Mesothelial cell of epicardium (in vitro differentiated cells): ENCODE measurements at places on chromosomes 3 and 15. TPM values are rescaled to one million over a fixed set of nuclear protein-coding genes. Genes with fewer than 3 reads are reported as not detected.

DNA sequence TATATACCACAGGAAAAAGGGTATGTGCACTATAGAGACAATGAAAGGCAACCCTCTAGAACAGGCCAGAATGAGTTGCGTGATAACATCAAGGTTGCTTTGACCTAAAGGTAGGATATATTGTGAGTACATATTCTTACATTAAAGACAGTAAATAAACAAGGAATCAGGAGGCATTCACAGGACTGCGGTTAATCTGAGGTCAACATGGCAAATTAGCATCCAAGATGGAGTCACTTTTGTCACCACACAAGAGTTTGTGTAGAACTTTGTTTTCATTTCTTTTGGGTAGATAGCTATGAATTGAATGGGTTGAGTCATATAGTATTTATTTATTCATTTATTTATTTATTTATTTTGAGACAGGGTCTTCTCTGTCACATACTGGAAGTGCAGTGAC is 11.5 kb upstream of the SCAP start:
- no peak overlapping the region for H3K27ac ChIP-seq
- no peak for DNase-seq
- H3K4me1 ChIP-seq = peaks cover 3% of the 10 kb centered on the region
- peaks cover 7% of the 10 kb centered on the region for H3K36me3 ChIP-seq
- H3K4me3 ChIP-seq = no peak overlapping the region

- no peak overlapping the region for H3K27ac ChIP-seq
- H3K4me3 ChIP-seq = no peak overlapping the region
- no peaks in the 10 kb centered on the region for H3K4me1 ChIP-seq
- H3K36me3 ChIP-seq = peaks cover 49% of the 10 kb centered on the region
- peak; percentile 59 for DNase-seq
Observed at GRCh38 chr15:43769584-43770228, 7.1 kb downstream of the ELL3 start.

TTC21A gene
- total RNA-seq = 10.2 to 12.7 TPM (median 12.3 TPM) in 3 replicates

RETNLB gene
- total RNA-seq = not detected in 3 replicates

P2RY1 gene
- total RNA-seq = 7.3 to 8.9 TPM (median 8.5 TPM) in 3 replicates
